ENCODE measurements at places on chromosomes 6 and 20.

DNA sequence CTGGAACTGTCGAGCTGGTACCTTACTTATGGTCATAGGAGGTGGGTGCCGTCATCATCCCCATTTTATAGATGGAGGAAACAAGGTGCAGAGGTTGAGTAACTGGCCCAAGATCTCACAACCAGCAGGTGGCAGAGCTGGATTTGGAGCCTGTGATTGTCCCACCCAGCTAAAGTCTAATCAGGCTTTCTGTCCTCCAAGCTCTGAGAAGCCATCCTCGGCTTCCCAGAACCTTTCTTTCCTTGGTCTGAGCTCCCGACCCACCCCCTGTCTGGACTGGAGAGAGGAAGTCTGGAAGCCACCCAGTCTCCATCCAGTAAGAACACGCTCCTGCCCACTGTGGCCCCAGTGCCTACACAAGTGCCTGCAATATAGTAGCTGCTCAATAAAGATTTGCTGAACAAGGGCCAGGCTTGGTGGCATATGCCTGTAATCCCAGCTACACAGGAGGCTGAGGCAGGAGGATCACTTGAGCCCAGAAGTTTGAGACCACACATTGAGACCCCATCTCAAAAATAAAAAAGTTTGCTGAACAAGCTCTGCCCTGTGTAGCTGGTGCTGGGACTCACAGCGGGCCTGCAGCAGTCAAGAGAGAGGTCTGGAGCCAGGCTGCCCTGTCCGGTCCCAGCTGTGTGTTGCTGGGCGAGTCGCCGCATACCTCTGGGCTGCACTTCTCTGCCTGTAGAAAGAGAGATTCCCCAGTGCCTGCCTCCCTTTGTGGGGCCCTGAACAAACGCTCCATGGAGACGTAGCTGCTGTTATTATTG, 32.5 kb upstream of the DLGAP4 start:
- no peak for DNase-seq

- no peak for DNase-seq
Observed at GRCh38 chr20:8844179-8844578, 224.7 kb upstream of the PLCB4 start.

DNA sequence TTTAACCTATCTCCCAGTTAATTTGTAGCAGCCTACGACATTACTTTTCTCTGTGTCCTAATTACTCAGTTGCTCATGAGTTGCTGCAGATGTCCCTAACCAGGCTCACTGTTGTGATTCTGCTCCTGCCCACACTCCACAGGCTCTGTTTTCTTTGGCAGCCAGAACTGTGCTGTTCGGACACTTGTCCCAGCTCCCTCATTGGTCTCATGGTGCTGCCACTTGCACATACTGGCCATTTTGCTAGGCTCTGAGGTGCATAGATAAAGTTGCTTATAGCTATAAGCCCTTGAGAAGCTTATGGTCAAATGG, 55.0 kb downstream of the NOX3 start:
- no peak for DNase-seq

- no peak for DNase-seq
Observed at GRCh38 chr6:139308286-139308916, 16.6 kb upstream of the TXLNB start.

- DNase-seq: no peak
Observed at GRCh38 chr6:97175806-97176205, 107.2 kb downstream of the MMS22L start.

GRCh38 chr6:1832844-1833787, 223.4 kb downstream of the FOXC1 start:
- DNase-seq: no peak

- no peak for DNase-seq
Observed at GRCh38 chr20:20679316-20679715, 33.1 kb downstream of the RALGAPA2 start.

- peak; percentile 35 for DNase-seq
Observed at GRCh38 chr6:35148167-35148741, 7.1 kb upstream of the TCP11 start.

DNA sequence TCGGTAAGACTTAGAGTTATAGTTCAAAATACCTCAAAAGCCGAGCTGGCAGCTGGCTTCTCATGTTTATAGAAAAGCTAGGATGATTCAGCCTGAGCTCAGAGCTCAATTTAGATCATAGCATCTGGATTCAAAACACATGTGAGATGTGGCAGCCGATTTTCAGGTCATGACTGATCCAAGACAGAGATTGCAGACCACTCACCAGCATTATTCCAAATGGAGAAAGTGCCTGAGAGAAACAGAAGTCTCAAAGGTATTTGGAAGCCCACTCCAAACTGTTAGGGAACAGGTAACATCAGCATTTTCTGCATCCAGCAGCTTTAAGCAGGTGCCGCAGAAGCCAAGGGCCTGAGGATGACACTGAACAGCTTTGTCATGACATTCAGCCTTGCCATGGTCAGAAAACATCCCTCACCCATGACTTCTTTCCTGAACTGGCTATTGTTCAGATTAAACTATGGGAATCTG, 102.2 kb downstream of the BACH2 start:
- no peak for DNase-seq

DNA sequence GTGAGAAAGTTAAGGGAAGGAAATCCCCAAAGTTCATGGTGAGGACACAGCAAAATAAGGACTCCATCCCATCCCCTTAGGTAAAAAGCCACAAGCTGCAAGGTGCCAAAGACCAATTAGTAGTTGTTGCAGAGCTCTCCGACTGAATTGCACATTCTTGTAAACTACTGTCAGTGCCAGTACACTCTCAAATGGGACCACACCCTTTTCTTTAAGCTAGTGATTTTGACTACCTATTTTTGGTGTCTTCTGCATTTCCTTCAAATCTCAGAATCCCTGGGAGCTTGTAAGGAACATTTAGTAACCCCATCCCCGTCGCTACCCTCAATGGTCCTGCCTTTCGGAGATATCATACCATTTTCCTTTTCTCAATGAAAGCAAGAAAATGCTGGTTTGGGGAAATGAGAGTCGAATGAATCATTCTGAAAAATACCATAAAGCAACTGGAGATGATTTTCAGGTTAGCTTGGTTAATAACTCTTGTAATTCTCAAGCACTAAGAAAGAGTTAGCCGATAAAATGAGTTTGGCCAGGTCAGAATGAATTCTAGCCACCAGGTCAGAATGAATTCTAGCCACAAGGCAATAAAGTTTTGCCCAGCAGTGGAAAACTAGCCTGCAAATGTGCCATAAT, 5.2 kb upstream of the HMGN3 start:
- DNase-seq: no peak

- no peak for DNase-seq
Observed at GRCh38 chr6:113893866-113894265, 36.7 kb downstream of the MARCKS start.

GRCh38 chr6:15410752-15411151, 164.9 kb downstream of the JARID2 start:
- no peak for DNase-seq

- DNase-seq: no peak
Observed at GRCh38 chr6:145736661-145737144, 1.4 kb upstream of the EPM2A start.

DNA sequence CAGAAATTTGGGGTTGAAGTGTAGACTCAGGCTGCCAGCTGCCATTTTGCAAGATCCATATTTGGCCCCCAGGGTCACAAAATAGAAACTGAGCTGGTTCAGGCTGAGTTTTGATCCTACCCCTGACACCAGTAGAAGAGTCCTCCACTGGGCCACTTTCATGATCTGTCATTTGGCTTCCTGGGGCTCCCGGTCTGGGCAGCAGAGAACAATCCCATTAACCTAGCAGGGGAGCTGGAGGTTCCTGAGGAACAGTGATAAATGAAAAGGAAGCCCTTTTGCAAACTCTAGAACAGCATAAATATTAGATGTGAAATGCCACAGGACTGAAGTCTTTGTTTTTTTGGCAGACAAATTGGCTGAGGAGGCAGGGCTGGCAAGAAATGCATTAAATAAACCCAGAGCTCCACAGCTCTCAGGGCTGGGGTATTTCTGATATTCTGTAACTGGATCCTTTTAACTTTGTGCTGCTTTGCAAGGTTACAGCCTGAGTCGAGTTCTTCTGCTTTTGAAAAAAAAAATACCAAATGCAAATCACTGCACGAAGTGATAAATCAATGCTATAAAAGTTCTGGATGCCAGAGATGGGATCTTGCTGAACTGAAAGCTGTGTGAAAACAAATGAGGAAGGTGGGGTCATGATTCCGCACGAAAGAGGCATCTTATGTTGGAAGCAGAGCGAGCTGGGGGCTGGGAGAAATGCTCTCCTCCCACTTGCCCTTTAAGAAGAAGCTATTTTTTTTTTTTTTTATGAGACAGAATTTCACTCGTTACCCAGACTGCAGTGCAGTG, 64.4 kb downstream of the SULF2 start:
- DNase-seq: no peak

- no peak for DNase-seq
Observed at GRCh38 chr20:3040086-3040485, 3.3 kb upstream of the GNRH2 start.

GRCh38 chr6:166488076-166488685, 98.3 kb downstream of the RAMACL start:
- peak; percentile 51 for DNase-seq

DNA sequence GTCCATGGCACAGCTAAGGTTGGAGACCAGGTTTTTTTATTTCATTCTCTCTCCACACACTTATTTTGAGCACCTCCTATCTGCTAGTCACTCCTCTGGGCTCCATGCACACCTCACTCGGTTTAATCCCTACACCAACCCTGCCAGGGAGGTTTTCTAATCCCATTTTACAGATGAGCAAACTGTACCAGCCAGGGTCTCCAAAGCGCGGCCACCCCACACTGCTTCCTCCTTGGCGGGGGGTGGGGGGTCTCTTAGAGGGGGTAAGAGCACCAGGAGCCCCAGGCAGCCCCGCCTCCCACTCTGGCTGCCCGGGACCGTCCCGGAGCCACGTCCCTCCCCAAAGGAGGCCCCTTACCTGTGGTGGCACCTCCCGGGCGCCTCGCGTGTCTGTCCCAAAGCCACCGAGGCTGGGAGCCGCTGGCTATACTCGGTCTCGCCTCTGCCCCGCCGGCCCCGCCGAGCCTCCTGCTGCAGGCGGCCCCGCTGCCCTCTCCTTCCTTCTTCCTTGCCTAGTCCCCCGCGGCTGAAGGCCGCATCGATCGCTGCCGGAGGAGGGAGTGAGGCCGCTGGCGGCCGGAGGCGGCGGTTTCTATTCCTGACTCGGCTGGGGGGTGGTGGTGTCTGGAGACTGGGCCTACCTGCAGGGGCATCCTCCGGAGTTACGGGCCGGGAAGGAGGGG, at the start of gene KCNS1:
KCNS1 (minus strand) TSS at position 565 of the 683 bp plus-strand sequence. CDS start 1,891 bp downstream, outside the sequence.
- DNase-seq: no peak

- no peak for DNase-seq
Observed at GRCh38 chr6:82270881-82271635, 23.5 kb upstream of the IBTK start.

All from stimulated activated CD4-positive, alpha-beta T cell treated with anti-CD3 and anti-CD28 coated beads, Interleukin-12 subunit alpha, Interleukin-12 subunit beta, amount 100 ng/mL, for 48 hours (primary cell).